ENCODE measurements at places on chromosomes 4 and X.

DNA sequence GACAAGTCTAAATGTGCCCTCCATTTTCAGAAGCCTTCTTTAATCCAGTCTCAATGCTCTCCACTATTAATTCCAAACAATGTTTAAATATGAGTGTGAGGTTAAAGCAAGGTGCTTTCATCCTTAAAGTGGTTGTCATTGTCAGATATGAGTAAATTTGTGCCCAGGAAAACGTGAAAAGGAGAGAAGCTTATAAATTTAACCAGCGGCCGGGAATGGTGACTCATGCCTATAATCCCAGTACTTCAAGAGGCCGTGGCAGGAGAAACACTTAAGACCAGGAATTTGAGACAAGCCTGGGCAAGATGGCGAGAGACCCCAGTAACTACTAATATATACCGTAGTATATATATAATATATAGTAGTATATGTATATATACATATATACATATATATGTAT lies 270.0 kb downstream of the ARHGAP24 start:
- no peak for DNase-seq

DNA sequence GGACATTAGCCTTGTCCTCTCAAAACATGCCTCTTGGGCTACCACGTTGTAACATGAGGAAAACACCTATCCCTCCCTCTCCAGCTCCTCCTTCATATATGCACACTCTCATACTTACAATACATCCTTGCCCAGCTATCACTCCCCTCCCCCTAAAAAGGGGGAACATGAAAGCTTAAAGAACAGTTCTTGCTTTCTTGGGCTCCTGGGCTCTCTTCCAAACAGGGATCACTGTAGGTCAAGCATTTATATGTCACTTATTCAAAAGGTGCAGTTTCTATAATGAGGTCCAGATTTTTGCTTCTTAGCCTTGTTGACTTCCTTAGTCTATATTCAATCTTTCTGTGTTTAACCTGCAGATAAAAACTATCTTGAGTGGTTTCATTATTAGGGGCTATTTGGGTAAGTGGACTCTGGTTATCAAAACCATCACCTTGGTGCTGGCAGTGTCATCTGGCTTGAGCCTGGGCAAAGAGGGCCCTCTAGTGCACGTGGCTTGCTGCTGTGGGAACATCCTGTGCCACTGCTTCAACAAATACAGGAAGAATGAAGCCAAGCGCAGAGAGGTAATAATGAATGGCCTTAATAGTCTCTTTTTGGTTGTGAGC lies 119.4 kb downstream of the AKAP4 start:
- no peak for DNase-seq

GRCh38 chr4:1305261-1305711 lies 15.6 kb downstream of the MAEA start:
- no peak for DNase-seq

- no peak for DNase-seq
These were observed 23.4 kb upstream of the ZFP42 start for GRCh38 chr4:187972135-187972534.

- DNase-seq: no peak
These were observed 34.7 kb upstream of the LHFPL1 start for GRCh38 chrX:112714357-112714918.

DNA sequence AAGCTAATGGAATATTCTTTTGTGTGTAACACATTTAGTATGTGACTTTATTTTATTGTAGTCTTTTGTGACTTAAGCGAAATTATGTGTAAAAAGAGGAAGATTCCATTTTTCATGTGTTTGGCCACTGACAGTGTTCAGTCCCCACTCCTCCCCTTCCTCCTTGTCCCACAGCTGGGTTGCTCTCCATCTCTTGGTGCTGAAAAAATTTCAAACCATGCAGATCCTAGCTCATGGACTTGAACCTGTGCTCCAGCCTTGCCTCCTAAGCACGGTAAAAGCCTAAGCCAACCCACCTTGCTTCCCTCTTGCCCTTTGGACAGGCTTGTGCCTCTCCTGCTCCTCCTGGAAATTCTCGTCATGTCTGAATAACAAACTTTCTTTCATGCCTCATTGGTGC lies 2008.5 kb upstream of the TENM3 start:
- no peak for DNase-seq

- no peak for DNase-seq
These were observed 91.1 kb upstream of the VEGFC start for GRCh38 chr4:176883681-176884418.

DNA sequence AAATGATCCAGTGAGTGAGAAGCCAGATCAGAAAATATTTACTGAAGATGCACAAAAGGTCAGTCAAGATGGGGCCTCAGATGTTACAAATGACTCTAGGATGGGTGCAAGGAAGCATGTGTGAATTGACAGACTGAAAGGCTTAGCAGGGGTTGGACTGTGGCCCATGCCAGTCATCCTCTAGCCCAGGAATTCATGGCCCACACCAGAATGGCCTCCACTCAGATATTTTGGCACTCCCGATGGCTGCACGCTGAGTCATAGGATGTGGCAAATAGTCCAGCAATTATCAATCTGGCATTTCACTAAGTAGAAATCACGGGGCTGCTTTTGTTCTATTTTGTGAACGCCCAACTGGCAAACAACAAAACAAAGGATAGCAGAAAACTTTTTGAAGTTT lies 406.5 kb downstream of the IQCM start:
- peak; percentile 19 for DNase-seq

DNA sequence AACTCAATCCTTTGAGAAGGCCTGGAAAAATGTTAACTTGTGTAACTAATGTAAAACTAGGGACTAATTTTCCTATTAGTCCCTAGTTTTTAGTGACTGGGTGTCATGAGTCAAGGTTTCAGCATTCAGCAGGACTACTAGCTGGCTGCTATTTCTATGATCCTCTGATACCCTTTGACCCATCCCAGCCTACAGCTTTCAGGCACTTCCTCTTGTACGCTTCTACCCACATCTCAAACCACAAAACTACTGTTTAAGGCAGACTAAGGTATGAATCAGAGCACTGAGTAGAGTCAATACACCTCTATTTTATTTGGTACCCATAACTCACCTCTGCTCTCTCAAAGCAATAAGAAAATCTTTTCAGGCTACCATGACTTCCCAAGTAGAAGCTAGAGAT lies 809.6 kb downstream of the PDHA2 start:
- DNase-seq: no peak

GRCh38 chr4:112931001-112931400 lies 118.5 kb upstream of the ANK2 start:
- no peak for DNase-seq

DNA sequence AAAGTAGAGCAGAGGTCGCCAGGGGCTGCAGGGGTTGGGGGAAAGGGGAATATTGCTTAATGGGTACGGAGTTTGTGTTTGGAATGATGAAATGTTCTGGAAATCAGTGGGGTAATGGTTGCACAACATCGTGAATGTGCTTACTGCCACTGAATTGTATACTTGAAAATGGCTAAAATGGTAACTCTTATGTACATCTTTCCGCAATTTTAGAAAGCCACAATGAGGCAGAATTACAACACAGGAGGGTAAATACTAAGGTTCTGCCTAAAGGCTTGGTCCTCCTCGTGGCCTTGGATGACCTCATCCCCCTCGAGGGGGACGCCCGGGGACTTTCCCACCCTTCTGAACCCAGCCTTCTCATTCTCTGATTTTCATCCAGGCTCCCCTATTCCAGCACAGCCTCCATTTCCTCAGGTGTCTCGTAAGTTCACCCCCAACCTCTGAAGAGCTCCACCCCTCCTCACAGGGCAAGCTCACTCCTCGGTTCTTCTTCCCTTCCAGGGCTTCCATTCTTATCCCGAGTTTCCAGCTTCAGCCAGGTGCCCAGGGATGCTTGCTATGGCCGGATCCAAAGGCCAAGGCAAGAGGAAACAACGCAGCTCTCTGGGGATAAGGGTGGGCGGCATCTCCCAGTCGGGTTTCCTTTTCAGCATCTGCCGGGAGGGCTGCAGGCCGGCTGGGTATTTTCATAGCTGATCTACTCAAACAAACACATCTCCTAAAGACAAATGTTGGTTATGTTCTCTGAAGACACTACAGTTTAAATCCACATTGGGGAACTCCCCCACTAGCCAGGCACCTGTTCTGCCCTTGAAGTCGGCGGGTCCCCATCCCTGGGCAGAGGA lies 71.3 kb upstream of the ACSL1 start:
- DNase-seq: no peak

DNA sequence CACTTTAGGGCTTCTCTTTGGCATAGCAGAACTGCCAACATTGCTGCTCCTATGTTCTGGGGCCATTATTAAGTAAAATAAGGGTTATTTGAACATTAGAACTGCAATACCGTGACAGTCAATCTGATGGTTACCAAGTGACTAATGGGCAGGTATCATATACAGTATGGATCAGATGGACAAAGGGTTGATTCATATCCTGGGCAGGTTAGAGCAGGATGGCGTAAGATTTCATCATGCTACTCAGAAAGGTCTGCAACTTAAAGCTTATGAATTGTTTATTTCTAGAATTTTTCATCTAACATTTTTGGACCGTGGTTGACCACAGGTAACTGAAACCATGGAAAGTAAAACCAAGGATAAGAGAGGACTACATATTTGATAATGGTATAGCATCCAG lies 40.9 kb downstream of the BRCC3 start:
- no peak for DNase-seq

- no peak for DNase-seq
These were observed 154.5 kb downstream of the MSN start for GRCh38 chrX:65821721-65822496.

DNA sequence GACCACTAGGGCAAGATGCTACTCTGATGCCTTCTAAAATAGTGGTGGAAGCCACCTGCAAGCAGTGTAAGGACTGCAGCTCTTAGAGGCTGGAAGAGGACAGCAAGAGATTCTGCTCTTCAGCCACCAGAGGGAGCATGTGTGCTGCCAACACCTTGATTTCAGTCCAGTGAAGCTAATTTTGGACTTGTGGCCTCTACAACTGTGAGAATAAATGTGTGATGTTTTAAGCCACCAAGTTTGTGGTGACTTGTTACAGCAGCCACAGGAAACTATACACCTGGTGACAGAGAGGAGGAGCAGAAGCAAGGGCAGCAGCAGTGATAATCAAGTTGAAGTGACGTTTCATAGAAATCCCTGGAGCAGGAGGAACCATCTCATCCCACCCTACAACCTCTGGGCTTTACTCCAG lies 55.9 kb downstream of the FGFBP1 start:
- DNase-seq: no peak

- no peak for DNase-seq
These were observed 7.8 kb upstream of the MXD4 start for GRCh38 chr4:2269618-2270163.

- no peak for DNase-seq
These were observed 8.3 kb upstream of the CD40LG start for GRCh38 chrX:136639506-136640176.

DNA sequence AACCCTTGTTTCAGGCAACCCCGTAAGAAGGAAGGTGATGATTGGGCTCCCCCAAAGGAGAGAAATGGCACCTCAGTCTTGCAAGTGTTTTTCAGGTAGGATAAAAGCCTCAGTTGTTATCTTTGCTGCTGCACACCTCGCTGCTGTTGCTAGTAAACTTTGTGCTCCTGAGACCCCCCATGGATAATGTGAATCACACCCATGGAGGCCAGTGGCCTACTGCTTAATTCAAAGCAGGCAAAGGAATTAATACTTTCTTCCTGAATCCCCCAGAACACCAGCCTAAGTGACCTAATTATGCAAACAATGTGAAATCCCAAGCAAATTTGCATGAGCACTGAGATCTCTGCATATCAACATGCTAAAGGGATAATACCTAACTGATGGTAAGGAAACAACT lies 337.5 kb downstream of the GRIA2 start:
- DNase-seq: no peak

DNA sequence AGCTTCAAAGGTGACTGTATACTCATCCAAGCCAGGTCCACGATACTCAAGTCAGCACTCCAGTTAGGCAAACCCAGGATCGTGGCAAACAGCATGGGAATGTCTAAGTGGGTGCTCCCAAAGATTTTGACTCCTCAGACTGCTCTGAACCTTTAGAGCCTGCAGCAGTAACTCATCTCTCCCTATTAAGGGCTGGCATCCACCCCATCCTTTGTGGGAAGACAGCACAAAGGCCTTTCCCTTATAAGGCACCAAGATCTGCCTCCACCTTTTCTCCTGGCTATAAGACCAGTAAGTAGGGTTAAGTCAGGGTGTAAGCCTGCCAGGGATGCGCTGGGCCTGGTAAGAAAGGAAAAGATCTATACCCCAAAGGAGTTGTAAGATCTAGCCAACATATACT lies 23.6 kb upstream of the SLC25A43 start:
- DNase-seq: no peak

DNA sequence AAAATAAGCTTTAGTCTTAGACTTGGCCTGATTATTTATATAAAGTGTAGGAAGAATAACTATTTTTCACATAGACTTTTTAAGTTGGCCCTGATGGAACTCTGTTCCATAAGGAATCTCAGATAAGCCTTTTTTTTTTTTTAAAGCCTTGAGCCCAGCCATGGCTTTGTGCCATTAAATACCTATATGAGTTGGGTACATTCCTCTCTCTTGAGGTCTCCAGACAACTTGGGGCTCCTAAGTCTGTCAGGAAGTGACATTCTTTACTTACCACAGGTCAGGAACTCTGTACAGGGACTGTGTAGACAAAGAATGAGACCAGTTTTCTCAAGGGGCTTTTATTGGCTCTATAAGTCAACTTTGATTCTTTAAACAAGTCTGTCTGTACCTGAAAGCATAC lies 27.1 kb upstream of the IGFBP7 start:
- DNase-seq: no peak

DNA sequence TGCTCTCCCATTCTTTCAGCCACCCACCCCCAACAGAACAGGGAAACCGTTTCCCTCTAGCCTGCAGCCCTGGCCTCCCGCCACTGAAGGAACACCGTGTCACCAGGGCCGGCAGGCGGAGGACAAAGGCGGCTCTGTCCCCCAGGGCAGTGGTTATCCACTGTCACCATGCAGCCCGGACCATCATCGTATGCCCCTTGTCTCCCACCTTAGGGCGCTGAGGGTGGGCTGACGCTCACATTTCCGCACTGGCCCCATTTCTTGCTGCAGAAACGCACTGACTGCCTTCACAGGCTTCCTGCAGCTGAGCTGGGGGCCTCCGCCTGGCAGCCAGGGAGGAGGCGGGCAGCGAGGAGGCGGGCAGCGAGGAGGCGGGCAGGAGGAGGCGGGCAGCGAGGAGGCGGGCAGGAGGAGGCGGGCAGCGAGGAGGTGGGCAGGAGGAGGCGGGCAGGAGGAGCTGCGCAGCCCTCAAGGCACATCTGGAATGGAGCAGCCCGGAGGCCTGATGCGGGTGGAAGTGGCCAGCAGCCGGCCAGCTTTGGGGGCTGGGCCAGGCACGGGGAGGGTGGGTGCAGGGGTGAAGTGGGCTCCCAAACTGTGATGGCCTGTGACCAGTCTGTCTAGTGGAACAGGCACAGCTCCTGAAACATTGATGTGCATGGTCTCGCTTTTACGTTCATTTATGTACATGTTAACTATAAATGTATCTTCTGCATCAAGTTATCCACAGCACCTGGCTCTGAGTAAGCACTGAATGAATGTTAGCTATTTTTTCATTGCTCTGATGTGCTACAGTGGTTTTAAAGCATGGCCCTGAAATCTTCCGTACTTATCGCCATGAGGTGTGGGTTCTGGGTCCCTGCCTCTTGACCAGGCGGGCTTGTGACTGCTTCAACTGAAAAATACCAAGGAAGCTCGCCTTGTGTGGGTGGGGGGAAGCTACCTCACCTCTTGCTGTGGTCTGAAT lies 20.6 kb upstream of the KIAA0232 start:
- DNase-seq: no peak

All from tibial artery (tissue), 4 donors.